ENCODE measurements at places on chromosomes 11 and 22.

GRCh38 chr11:120212259-120212878, 1.5 kb downstream of the OAF start:
- no peak for DNase-seq

DNA sequence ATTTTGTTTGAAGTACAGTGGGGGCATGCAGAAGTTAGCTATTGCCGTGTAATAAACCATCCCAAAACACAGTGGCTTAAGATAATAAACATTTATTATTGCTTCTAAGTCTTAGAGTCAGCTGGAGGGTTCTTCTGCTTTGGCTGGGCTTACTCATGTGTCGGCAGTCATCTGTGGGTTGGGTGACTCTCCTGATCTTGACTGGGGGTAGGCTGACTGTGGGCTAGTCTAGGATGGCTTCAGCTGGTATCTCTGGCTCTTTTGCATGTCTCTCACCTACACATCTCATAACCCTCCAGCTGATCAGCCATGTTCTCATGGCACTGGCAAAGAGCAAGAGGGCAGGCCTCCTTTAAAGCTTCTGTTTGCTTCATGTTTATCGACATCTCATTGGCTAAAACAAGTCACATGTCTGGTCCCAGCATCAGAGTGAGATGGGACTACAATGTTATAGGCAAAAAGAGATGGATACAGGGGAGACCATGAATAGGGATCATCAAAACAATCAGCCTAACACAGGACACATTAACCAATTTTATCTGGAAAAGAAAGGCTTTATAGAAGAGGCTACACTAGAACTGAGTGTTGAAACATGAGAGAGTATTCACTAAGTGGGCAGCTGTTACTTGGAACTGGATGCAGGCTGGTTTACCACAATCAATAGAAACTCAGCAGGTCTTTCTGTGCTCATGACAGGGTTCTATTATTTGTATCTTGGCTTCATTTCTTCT, 5.1 kb downstream of the LRRC51 start:
- DNase-seq = no peak

GRCh38 chr22:37690901-37691504, 4.9 kb downstream of the NOL12 start:
- no peak for DNase-seq

DNA sequence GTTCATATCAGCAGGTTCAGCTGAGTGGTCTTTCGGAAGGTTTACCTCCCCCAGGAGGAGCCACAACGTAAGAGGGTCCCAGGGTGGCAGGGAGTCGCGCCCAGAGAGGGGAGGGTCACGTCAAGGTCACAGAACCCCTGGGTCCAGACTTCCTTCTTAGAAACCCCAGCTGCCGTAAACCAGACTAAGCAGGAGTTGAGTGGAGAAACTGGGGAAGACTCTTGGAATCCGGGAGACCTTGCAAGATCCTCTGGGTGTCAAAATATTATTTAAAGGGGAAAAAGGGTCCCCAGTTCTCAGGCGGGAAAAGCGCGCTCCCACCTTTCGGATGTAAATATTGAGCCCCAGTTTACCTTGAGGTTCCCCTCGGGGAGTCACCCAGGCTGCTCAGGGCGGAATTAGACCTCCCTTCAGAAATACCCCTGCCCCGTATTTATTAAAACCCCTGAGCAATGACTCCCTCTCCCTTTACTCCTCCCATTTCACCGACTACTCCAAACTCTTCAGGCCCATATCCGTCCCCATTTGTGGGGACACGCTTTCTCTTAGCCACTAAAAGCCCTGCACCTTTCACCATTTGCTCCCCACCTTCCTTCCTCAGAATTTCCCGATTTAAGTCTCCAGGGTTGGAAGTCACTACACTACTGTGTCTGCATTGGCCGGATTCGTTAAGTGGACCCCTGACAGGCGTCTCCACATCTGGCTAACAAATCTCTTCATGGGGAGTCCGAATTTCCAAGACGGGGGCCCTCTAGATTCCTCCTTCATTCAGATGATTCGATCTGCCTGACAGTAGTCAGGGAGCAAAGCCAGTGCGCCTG, 4.2 kb downstream of the SLC17A6 start:
- DNase-seq = no peak

GRCh38 chr22:48342016-48342415, 1485.7 kb downstream of the BRD1 start:
- no peak for DNase-seq

DNA sequence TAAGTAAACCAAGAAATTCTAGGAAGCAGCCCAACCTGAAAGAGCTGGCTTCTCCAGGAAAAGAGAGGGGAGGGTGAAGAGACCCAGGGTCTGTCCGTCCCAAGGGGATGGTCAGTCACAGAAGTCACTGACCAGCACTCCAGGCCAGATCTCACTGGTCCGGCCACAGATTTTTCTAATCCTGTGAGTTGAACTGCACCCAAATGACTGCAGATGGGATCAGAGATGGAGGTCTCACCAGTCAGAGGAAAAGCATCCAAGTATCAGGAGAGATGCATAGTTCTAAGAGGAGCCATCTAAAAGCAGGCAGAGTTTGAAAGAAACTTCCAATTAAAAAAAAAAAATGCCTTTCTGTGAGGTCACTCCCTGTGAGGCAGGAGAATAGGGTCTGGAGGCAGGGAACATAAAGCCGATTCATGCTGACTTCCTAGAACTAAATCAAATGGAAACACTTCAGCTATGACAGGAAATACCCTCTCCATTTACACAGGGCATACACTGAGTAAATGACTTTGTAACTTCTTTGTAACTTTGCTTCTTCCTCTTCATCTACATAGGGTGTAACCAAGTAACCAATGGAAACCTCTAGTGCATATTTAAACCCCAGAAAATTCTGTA, 144.5 kb downstream of the CCDC34 start:
- no peak for DNase-seq

GRCh38 chr11:9600644-9601036, 27.2 kb downstream of the WEE1 start:
- no peak for DNase-seq

DNA sequence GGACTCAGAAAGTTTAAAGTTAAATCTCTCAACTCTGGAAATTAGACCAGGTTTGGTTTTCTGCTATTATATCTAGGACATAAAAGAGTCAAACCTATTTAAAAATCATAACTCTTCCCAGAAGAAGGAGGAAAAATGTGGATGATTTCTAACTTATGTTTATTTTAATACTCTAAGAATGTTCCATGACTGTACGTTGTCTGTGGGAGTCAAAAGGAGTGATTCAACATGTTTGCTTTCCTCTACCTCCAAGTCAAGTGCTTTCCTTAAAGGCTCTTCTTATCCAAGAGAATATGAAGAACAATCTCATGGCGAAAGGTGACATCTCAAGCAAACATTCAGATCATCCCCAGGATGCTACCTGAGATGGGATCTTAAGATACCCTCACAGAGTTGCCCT, 21.6 kb downstream of the OR51E1 start:
- DNase-seq = no peak

DNA sequence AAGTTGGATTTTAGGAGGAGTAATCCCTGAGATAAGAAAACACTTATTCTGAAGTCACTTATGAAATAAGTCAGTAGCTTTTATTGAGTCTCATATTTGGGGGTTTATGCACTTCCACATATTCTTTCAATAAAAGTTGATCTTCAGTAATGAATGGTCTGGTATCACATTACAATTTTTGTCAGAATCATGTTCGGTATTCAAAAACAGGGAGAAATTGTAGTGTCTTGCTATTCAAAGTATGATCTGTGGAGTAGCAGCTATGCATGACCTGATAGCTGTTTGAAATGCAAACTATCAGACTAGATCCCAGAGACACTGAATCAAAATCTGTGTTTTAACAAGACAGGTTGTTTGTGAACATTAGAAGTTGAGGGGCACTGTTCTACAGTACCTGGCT, 857.6 kb downstream of the METTL15 start:
- no peak for DNase-seq

GRCh38 chr11:1762537-1763302, 1.0 kb downstream of the CTSD start:
- no peak for DNase-seq

DNA sequence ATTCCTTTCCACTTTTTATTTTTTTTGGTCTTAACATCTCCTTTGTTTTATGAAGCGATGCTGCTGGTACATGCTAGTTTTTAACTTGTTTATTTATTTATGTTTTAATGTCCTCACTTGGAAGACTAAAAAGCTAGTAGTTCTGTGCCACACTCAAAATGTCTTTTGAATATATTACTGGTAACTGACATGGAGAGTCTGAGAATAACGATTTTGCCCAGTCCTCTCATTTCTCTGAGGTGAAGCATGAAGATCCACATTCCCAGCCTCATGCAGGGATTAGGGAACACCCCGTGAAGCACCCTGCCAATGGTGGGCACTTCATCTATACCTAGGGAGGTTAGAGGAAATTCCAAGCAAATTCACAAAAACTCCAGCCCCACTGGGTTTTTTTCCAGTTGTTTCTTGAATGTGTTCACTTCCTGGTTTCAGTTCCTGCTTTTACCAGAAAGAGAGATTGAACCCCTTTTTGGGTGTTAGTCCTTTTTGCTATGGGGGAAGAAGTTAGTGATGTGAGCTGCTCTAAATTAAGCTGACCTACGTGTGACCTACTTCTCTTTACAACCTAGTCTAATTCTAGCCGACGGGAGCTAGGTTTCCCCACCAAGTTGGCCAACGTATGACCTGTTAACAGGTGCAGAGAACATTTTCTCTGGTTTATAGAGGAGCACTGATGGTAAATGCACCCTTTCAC, 106.1 kb downstream of the SLC1A2 start:
- DNase-seq = no peak

DNA sequence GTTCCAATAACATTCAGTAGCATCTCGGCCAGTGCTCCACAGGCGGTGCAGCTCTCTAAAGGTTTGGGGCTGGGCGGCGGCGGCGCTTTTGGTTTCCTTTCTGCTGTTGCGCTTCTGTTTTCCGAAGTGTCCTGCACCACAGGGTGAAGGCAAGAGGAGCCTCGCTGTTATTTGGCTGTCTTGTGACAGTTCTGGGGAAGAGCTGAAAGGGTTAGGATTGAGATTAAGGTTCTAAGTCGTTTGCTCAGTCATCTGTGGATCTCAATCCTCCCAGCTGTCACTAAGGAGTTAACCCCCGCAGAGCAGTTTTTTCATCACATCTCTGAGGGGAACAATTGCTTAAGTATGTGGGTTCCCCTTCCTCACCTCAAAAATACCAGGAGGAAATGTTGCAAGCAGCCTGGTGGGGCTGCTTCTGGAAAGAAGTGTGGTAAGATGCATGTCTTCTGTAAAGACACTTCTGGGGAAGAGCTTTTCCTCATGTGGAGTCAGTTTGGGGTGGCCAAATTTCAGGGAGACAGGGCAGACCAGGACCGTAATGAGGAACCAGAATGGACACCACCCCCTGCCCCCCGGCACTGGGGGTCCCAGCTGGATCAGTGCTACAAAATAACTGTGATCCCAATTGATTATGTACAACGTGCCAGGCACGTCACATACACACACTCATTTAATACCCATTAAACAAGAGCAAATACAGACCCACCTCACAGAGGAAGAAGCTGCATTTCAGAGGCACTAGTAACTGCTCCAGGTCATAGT, 14.2 kb downstream of the TMEM121B start:
- no peak for DNase-seq
